A549 treated with CORT108297 at 1 μM for 4 hours (cell line): ENCODE measurements at places on chromosomes 2 and 18. TPM values are rescaled to one million over a fixed set of nuclear protein-coding genes. Genes with fewer than 3 reads are reported as not detected.

The SPP2 gene
- total RNA-seq = not detected in 5 replicates

The SERPINB2 gene
- total RNA-seq = 0.03 to 0.09 TPM (median 0.05 TPM) in 3 of 5 replicates, not detected in the others

The CCDC178 gene
- not detected in 5 replicates for total RNA-seq

The CNDP2 gene
- 72.9 to 88.7 TPM (median 78.6 TPM) in 5 replicates for total RNA-seq

The DNAH6 gene
- total RNA-seq = 0.01 to 0.19 TPM (median 0.12 TPM) in 5 replicates

The MAPK4 gene
- 0.08 to 0.11 TPM (median 0.09 TPM) in 5 replicates for total RNA-seq

The SANBR gene
- total RNA-seq = 10.0 to 13.2 TPM (median 13.1 TPM) in 5 replicates

The RETREG2 gene
- 63.1 to 89.7 TPM (median 87.7 TPM) in 5 replicates for total RNA-seq

The KIF1A gene
- total RNA-seq = 0.64 to 1.0 TPM (median 0.81 TPM) in 5 replicates

The TUBA4B gene
- total RNA-seq = 0.30 to 0.56 TPM (median 0.37 TPM) in 5 replicates

The STK17B gene
- total RNA-seq = 4.5 to 6.1 TPM (median 5.0 TPM) in 5 replicates

The EVA1A gene
- 10.7 to 13.6 TPM (median 11.5 TPM) in 5 replicates for total RNA-seq

The IL1RL1 gene
- total RNA-seq = 0.67 to 1.2 TPM (median 0.86 TPM) in 5 replicates

The PID1 gene
- total RNA-seq = 2.9 to 3.8 TPM (median 3.2 TPM) in 5 replicates

The C2orf66 gene
- total RNA-seq = 0.06 to 0.13 TPM (median 0.07 TPM) in 3 of 5 replicates, not detected in the others

The KATNAL2 gene
- 1.7 to 3.3 TPM (median 1.8 TPM) in 5 replicates for total RNA-seq

The IL1R2 gene
- 0.53 to 0.97 TPM (median 0.68 TPM) in 5 replicates for total RNA-seq

The ATG4B gene
- total RNA-seq = 47.1 to 68.7 TPM (median 53.9 TPM) in 5 replicates
